Thymus (tissue), 14 donors: ENCODE measurements at places on chromosomes 2 and 18.
A peak's percentile ranks its signal among the peaks of the same experiment; 100 is the strongest.

DNA sequence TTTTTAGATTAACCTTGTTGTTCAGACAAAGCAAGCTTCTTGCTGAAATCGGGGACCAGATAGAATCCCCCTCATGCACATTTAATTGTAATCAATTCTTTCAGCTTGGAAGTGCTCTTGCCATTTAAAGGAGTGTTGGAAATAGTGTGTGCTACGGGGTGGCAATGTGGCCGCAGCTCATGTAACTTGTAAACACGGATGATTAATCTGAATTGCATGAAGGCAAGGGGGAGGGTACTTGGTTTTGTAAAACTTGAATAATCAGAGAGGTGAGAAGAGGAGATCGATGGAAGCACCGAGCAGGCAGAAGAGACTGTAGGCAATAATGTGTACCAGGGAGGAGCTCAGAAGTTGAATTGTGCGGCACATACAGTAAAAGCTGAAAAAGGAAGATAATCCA is 273.5 kb downstream of the PTGR3 start:
- no peak overlapping the region for H3K4me3 ChIP-seq
- no peaks in the 10 kb centered on the region for H3K27me3 ChIP-seq
- no peaks in the 10 kb centered on the region for H3K4me1 ChIP-seq
- no peak overlapping the region for H3K27ac ChIP-seq
- no peaks in the 10 kb centered on the region for H3K36me3 ChIP-seq

- no peak for DNase-seq
- H3K36me3 ChIP-seq, result no peaks in the 10 kb centered on the region
These were observed 46.2 kb upstream of the ELOA2 start for GRCh38 chr18:47081578-47081977.

GRCh38 chr2:241363426-241363825 is 7.3 kb downstream of the FARP2 start:
- no peaks in the 10 kb centered on the region for H3K27me3 ChIP-seq
- no peaks in the 10 kb centered on the region for H3K36me3 ChIP-seq
- H3K27ac ChIP-seq, result no peak overlapping the region
- DNase-seq, result no peak

DNA sequence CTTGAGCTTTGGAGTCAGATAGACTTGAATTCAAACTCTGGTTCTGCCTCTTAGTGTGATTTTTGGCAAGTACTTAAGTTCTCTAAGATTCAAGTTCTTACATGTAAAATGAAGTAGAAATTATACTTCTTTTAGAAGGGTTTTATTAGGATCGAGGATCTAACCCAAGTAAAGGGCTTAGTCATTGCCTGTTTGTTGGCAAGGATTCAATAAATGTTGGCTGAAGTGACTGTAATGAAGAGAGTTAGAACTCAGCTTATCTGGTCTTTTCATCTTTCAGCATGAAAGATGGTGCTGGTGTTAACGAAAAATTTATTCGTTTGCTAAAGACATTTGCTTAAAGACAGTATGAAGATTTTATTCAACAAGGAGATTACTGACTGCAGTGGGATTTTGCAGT is 315.9 kb upstream of the THUMPD2 start:
- H3K36me3 ChIP-seq, result no peaks in the 10 kb centered on the region
- no peaks in the 10 kb centered on the region for H3K27me3 ChIP-seq
- no peak overlapping the region for H3K27ac ChIP-seq
- H3K4me3 ChIP-seq, result no peak overlapping the region

GRCh38 chr18:50128506-50129271 is 66.3 kb downstream of the MYO5B start:
- H3K27ac ChIP-seq, result no peak overlapping the region
- no peaks in the 10 kb centered on the region for H3K4me1 ChIP-seq
- no peak overlapping the region for H3K4me3 ChIP-seq
- peaks cover 2% of the 10 kb centered on the region for H3K27me3 ChIP-seq
- no peak for DNase-seq

- no peak overlapping the region for H3K4me3 ChIP-seq
- no peaks in the 10 kb centered on the region for H3K27me3 ChIP-seq
- H3K36me3 ChIP-seq, result no peaks in the 10 kb centered on the region
- H3K4me1 ChIP-seq, result no peaks in the 10 kb centered on the region
These were observed 29.5 kb upstream of the TMEM37 start for GRCh38 chr2:119402106-119402505.

DNA sequence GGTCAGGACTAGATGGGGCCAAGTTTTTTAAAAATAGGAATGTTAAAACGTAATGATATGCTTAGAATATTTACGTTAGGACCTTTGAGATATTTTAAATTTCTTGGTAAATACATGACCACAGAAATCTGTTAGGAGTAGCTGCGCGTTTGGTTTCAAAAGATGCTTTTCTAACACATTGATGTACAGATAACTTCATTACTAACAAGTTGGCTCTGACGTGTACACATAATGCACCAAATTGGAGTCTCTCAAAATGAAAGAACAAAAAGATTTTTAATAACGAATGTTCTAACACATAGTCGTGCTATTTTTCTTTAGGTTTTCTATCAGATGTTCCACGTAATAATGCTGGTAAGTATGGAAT is 608 bp downstream of the PHOSPHO2 start:
- DNase-seq, result no peak
- H3K36me3 ChIP-seq, result peaks cover 3% of the 10 kb centered on the region
- peaks cover 5% of the 10 kb centered on the region for H3K4me1 ChIP-seq
- H3K27ac ChIP-seq, result no peak overlapping the region
- peak overlapping the region; percentile 64 for H3K4me3 ChIP-seq
- H3K27me3 ChIP-seq, result no peaks in the 10 kb centered on the region

GRCh38 chr2:106126705-106127281 is 67.3 kb downstream of the UXS1 start:
- peaks cover 4% of the 10 kb centered on the region for H3K4me1 ChIP-seq
- DNase-seq, result no peak
- peaks cover 19% of the 10 kb centered on the region for H3K36me3 ChIP-seq

- no peak for DNase-seq
- no peaks in the 10 kb centered on the region for H3K4me1 ChIP-seq
- peaks cover 5% of the 10 kb centered on the region for H3K27me3 ChIP-seq
- H3K36me3 ChIP-seq, result no peaks in the 10 kb centered on the region
These were observed 199.2 kb upstream of the TNP1 start for GRCh38 chr2:217058791-217059755.

GRCh38 chr18:35504996-35505395 is 7.2 kb upstream of the INO80C start:
- no peaks in the 10 kb centered on the region for H3K36me3 ChIP-seq
- DNase-seq, result no peak
- no peak overlapping the region for H3K27ac ChIP-seq
- H3K27me3 ChIP-seq, result no peaks in the 10 kb centered on the region
- no peak overlapping the region for H3K4me3 ChIP-seq

GRCh38 chr2:225319872-225320271 is 79.6 kb upstream of the NYAP2 start:
- H3K4me3 ChIP-seq, result no peak overlapping the region
- H3K27ac ChIP-seq, result no peak overlapping the region

GRCh38 chr2:168169097-168169745 is 78.2 kb downstream of the STK39 start:
- no peak overlapping the region for H3K4me3 ChIP-seq
- no peak overlapping the region for H3K27ac ChIP-seq
- no peaks in the 10 kb centered on the region for H3K4me1 ChIP-seq
- H3K27me3 ChIP-seq, result no peaks in the 10 kb centered on the region
- no peak for DNase-seq
- peaks cover 3% of the 10 kb centered on the region for H3K36me3 ChIP-seq

GRCh38 chr2:45047301-45047700 is 38.0 kb upstream of the SIX2 start:
- no peak overlapping the region for H3K4me3 ChIP-seq
- H3K4me1 ChIP-seq, result no peaks in the 10 kb centered on the region
- H3K27ac ChIP-seq, result no peak overlapping the region
- H3K27me3 ChIP-seq, result peaks cover 9% of the 10 kb centered on the region
- no peaks in the 10 kb centered on the region for H3K36me3 ChIP-seq

GRCh38 chr2:41169744-41170143 is 717.9 kb upstream of the SLC8A1 start:
- H3K4me3 ChIP-seq, result no peak overlapping the region
- H3K27me3 ChIP-seq, result no peaks in the 10 kb centered on the region
- no peaks in the 10 kb centered on the region for H3K36me3 ChIP-seq
- no peak for DNase-seq
- no peak overlapping the region for H3K27ac ChIP-seq

GRCh38 chr2:55011831-55012671 is 38.2 kb downstream of the RTN4 start:
- DNase-seq, result no peak
- H3K4me1 ChIP-seq, result peaks cover 6% of the 10 kb centered on the region
- H3K27me3 ChIP-seq, result no peaks in the 10 kb centered on the region
- peak overlapping the region; percentile 2 for H3K27ac ChIP-seq
